ENCODE measurements at places on chromosomes 4 and X. TPM values are rescaled to one million over a fixed set of nuclear protein-coding genes. Genes with fewer than 3 reads are reported as not detected.

The EVC2 gene
- 6.1 TPM for total RNA-seq

The MFAP3L gene
- total RNA-seq, result 35.5 TPM

The MTNR1A gene
- 1.6 TPM for total RNA-seq

The ADH1B gene
- total RNA-seq, result not detected

The PDGFC gene
- total RNA-seq, result 4.7 TPM

DNA sequence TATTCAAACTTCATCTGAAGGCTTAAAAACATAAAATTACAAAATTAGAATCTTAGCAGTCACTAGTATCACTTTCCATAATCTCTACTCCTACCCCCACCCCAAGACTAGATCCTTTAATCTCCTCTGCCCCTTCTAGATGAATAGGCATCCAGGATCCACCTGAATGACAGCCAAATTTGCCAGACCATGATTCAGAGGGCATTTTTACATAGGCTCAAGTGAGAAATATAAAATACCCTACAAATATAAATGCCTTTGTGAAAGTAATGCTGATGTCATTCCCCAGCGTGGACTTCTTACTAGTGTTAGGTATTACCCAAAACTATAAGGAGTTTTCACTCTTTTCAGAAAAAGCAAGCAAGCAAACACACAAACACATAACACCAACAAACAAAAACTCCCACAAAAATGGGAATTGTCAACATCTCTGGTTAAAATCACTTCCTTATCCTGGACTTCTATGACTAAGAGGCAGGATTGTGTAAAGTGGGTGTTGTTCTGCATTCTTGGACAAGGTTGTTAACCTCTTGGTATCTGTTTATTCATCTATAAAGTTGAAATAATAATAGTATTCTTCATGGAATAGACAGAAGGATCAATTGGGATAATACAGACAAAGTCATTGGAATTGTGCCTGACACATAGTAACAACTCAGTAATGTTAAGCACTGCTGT is 51.3 kb upstream of the TMPRSS11F start:
- H3K27ac ChIP-seq, result no peak overlapping the region
- DNase-seq, result no peak
- H3K4me1 ChIP-seq, result no peaks in the 10 kb centered on the region
- no peaks in the 10 kb centered on the region for H3K36me3 ChIP-seq
- no peaks in the 10 kb centered on the region for H3K27me3 ChIP-seq

- H3K27me3 ChIP-seq, result no peaks in the 10 kb centered on the region
- H3K4me3 ChIP-seq, result no peak overlapping the region
- no peaks in the 10 kb centered on the region for H3K36me3 ChIP-seq
- no peak for DNase-seq
- no peak overlapping the region for H3K27ac ChIP-seq
- no peaks in the 10 kb centered on the region for H3K4me1 ChIP-seq
These were observed 1176.3 kb downstream of the PCDH18 start for GRCh38 chr4:136355970-136356369.
